ENCODE measurements at places on chromosomes 12 and 14.

GRCh38 chr14:74525361-74525851, 31.8 kb downstream of the ISCA2 start:
- no peak for DNase-seq

- DNase-seq, result no peak
Measured at GRCh38 chr12:8697120-8697475, 693 bp upstream of the RIMKLB start.

DNA sequence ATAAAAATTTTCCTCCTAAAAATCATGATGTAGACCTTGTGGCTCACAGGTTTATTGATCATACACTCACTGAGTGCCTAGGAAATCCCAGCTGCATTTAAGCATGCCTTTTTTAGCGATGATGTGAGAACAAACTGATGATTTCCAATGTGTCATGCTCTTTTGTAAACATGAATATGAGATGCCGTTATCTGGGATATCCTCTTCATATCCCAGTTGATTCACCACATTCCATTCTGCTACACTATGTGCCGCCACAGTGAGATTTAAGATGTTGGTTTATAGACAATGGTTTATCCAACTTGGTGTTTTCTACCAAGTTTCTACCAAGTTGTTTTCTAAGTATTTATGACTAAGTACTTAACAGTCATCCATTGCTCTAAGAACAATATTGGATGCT, 5.2 kb downstream of the OR4E1 start:
- no peak for DNase-seq

- DNase-seq, result no peak
Measured at GRCh38 chr12:52655720-52656124, 3.7 kb upstream of the KRT2 start.

GRCh38 chr12:109946505-109946904, 46.4 kb downstream of the TCHP start:
- no peak for DNase-seq

DNA sequence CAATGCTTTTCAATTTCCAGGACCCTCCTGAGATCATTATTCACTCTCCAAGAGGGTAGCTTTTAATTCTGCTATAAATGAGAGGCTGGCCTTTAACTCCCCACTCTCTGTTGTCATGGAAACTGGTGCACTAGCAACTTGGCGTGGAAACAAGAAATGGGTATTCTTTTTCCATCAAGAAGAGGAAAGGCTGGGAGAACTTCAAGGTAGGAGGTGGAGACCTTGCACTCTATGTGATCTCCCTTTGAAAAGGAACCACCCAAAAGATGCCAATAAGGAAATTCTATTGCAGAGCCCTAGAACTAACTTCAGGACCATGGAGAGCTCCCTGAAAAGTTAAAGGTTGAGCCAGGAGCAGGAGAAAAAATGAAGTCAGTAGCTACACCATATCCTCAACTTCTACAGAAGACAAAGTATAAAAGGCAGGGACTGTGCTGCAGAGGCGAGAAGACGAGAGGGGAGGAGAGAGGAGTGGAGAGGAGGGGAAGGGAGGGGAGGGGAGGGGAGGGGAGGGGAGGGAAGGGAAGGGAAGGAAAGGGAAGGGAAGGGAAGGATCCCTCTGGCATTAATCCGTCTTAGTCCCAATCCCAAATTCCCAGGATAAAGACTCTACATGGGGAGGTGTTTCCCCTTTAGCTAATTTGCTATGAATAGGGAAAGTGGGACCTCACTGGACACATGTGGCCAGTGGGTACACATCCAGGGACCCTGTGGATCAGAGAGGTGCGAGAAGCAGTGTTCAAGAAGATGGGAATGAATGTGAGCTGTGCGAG, 46.7 kb upstream of the FICD start:
- no peak for DNase-seq

DNA sequence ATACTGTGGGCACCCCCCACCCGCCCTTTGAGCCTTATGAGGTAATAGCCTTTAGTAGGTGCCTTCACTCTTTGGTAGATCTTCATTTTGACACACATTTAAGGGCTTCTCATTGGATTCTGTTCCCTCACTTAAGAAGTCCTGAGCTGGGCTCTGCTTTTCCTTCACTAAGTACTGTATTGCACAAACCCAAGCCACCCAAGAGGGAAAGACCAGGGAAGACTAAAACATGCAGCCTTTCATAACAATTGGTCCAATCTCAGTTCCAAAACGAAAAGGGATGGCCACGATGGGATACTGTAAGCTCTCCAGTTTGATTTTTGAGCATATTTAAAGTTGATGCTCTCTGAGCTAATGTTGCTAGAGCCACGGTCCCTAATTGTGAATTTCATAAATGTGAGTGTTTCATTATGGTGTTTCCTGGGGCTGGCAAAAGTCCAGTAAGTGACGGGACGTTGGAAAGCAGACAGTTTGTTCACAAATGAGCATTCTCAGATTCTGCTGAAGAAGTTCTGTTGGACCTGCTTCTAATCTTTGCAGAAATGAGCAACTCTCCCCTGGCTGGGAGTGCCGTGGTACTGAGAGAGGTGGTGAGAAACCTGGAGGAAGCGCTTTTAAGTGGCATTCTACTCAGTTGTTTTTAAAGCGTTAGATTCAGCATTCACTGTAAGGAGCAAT, 9.4 kb downstream of the SSPN start:
- no peak for DNase-seq

DNA sequence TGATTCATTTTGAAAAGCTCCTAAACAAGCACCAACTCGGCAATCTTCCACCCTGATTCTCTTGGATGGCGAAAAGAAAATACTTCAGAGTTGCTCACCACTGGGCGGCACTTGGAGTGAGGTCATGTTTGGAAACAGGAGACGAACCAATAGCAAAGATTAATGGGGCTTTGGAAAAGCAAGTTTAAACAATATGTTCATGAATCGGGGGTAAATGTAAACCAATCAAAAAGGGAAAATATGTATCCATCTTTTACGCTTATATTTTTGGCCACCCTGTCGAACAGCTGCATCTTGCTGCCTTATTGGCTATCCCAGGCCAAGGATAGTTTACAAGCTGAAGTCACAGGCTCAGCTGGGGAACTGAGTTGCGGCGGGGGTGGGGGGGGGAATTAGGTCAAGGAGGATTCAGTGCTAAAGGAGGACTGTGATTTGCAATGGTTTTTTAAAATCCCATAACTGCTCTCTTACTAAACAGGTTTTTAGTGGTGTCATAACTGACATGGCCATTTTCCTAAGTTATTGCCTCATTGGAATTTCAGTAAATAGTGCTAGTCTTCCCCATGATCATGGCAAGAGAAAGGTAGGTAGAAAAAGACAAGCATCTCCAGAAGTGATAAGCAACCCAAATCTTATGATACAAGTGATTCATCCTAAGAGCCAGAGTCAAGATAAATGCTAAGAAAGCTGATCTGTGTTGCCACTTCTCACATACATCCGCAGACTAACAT, 210.6 kb downstream of the PHLDA1 start:
- DNase-seq, result no peak

DNA sequence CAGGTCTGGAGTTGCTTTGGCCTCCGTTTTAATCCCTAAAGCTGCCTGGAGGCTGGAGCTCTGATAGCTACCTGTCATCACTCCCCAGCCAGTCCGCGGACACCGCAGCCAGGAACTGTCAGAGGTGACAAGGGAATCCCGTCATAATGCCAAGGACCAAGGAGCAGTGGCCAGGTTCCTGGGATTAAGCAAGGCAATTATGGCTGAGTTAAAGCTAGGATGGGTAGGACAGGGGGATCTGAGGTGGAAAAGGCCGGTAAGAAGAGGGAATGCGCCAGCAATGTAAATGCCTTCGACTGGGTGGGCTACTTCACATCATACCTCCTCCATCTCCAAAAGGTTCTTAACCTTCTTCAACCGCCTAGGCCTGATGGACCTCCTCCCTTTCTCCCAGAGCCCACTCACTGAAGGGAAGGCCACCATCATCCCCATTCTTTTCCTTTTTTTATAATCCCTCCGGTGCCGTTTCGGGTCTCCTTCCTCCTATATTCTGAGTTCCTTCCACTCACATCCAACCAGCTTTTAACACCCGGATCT, 1.9 kb downstream of the PPP1R3E start:
- DNase-seq, result no peak

DNA sequence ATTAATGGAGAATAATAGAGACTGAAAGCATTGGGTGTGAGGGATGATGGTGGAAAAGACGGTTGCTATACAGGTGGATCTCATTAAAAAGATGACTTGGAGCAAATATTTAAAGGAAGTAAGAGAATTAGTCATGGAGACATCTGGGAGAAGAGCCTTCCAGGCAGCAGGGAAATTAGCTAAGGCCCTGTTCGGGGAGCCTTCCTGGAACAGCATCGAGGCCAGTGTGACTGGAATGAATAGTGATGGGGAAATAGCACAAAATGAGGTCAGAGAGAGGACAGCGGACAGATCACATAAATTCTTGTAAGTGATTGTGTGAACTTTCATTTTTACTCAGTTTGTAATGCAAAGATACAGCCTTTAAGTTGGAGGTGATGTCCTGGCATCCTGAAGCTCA, 842.3 kb downstream of the SLC6A15 start:
- no peak for DNase-seq

DNA sequence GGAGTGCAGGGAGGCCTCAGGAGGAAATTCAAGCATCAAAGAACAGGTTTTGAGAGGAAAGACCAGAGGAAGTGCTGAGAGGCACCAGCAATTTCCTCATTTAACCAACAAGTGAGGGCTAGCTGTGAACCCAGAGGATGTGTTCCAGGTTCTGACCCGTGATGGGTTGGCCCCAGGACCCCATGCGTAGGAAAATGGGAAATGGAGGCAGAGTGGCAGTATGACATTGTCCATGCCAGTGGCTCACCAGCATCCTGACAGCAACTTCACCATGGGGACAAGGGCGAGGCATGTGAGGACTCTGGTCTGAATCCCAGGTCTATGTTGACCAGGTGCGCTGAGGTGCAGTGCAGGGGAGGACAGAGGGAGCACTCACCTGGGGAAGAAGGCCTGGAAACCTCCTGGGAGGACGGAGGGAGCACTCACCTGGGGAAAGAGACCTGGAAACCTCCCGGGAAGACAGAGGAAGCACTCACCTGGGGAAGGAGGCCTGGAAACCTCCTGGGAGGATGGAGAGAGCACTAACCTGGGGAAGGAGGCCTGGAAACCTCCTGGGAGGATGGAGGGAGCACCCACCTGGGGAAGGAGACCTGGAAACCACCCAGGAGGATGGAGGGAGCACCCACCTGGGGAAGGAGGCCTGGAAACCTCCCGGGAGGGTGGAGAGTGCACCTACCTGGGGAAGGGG, 6.7 kb upstream of the CACNA2D4 start:
- DNase-seq, result no peak

DNA sequence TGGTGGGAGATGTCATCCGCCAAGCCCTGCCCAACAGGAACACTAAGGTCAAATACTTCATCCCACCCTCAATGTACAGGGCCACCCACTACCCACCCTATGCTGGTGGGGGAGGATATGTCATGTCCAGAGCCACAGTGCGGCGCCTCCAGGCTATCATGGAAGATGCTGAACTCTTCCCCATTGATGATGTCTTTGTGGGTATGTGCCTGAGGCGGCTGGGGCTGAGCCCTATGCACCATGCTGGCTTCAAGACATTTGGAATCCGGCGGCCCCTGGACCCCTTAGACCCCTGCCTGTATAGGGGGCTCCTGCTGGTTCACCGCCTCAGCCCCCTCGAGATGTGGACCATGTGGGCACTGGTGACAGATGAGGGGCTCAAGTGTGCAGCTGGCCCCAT, 3.5 kb downstream of the B3GNT4 start:
- DNase-seq, result no peak

DNA sequence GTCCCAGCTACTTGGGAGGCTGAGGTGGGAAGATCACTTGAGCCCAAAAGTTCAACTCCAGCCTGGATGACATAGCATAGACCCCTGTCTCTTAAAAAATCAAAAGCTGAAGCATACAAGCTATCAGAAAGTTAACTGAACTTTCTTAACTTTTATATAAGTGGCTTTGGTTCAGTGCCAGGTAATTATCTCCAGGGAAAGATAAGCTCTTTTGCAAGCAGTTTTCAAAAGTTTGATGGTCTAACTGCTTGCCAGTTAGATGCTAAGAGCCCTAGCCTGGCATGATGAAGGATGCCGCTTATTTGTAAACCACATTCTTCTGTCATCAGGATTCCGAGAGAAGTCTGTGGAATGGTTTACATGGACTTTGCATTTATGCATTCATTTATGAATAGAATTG, 409.1 kb downstream of the AEBP2 start:
- DNase-seq, result no peak

GRCh38 chr14:90808759-90809529, 7.3 kb downstream of the TTC7B start:
- no peak for DNase-seq

DNA sequence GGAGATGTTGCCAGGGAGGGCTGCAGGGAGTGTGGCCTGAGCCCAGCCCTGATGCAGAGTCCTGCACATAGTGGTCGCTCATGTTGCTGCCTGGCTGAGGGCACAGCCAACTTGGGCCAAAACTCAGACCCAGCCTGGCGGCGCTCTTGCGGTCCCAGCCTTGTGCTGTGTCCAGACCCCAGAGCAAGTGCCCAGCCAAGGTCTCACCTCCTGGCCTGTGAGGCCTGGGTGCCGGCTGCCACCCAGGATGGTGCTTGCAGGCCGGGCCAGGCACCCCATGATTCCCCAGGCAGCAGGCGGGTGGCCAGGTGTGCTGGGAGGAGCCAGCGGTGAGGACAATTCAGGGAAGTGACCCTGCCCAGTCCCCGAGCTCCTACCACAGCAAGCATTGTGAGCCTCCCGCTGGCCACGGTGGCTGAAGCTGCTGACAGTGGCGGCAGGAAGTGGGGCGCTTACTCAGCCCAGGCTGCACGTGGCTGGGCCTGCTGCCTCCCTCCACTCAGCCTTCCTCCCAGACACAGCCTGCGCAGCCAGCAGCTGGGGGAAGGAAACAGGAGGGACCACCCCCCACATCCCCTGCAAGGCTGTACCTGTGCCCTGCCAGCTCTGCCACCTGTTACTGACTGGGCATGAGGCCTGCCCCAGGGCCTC, 17.7 kb upstream of the PGF start:
- no peak for DNase-seq

- DNase-seq, result no peak
Measured at GRCh38 chr12:122849352-122850047, 14.2 kb downstream of the HIP1R start.

- DNase-seq, result no peak
Measured at GRCh38 chr12:98296462-98297079, 218.8 kb upstream of the TMPO start.

- no peak for DNase-seq
Measured at GRCh38 chr14:67517083-67517482, 16.0 kb upstream of the PLEKHH1 start.

DNA sequence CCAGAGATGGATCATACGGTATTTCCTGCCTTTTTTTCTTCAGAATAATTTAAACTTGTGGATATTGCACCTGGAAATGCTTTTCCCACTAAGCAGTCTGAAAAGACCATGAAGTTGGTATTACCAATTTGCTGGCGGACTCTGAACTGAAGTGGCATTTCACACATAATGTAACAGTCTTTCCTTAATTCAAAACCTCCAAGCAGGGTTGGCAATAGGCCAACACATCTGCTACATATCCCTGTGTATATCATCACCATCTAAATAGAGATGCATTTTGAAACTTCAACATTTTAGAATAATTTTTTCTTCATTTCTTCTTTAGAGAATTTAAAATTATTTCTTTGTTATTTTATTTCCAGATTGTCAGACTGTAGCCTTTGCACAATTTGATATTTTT, 100.5 kb downstream of the TSPAN8 start:
- DNase-seq, result no peak

GRCh38 chr14:93095742-93096510, 19.8 kb downstream of the ITPK1 start:
- no peak for DNase-seq

Data from NCI-H1417 treated with DMSO at 0.1 percent for 48 hours (cell line).